ENCODE measurements at places on chromosomes 5 and 9.

DNA sequence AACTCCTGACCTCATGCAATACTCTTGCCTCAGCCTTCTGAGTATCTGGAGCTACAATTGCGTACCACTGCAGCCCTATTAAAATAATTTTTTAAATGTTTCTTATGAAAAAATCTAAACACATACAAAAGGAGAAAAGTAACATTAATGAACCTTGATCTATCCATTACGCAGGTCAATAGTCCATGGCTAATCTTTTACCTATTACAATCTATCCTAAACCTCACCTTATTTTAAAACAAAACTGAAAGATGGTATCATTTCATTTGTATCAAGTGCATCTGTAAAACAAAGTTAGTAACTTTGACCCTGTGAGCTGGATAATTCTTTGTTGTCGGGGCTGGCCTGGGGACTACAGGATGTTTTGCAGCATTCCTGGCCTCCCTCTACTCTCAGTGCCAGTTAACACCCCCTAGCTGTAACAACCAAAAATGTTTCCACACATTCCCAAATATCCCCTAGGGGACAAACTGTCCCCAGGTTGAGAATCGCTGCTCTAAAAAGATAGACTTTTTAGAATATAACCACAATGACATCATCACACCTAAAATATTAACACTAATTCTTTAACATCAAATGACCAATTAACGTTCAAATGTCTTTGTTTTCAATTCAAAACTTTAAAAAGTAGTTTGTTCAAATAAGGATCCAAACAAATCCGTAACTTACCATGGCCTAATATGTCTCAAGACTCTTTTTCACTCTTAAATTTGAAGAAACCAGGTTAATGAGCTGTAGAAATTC lies 54.8 kb downstream of the RNF38 start:
- DNase-seq: no peak

GRCh38 chr5:140042643-140043507 lies at the start of gene NRG2:
TSS of gene NRG2 (minus strand) at chr5:140043299.
- peak; percentile 77 for DNase-seq

DNA sequence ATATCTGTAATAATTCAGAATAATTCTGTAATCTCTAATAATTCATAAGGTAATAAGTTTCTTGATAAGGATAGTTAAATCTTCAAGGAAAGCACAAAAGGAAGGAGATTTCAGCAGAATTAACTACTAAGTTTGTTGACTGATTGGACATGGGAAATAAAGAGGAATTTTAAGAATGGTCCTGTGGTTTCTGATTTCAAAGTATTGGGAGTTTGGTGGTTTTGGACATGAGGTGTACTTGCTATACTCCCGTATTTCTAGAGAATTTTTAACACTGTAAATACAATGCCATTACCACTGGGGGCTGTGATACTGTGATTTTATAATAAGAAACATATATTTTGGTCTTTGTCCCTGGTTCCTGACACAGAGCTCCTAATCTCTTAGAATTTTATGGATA lies 123.9 kb downstream of the UNC13B start:
- DNase-seq: no peak

- no peak for DNase-seq
These were observed 46.3 kb downstream of the PAM start for GRCh38 chr5:102801371-102801770.

GRCh38 chr9:118367383-118367782 lies 663.2 kb downstream of the TLR4 start:
- no peak for DNase-seq

- DNase-seq: peak; percentile 59
These were observed 1.9 kb downstream of the MYOZ3 start for GRCh38 chr5:150662731-150663516.

DNA sequence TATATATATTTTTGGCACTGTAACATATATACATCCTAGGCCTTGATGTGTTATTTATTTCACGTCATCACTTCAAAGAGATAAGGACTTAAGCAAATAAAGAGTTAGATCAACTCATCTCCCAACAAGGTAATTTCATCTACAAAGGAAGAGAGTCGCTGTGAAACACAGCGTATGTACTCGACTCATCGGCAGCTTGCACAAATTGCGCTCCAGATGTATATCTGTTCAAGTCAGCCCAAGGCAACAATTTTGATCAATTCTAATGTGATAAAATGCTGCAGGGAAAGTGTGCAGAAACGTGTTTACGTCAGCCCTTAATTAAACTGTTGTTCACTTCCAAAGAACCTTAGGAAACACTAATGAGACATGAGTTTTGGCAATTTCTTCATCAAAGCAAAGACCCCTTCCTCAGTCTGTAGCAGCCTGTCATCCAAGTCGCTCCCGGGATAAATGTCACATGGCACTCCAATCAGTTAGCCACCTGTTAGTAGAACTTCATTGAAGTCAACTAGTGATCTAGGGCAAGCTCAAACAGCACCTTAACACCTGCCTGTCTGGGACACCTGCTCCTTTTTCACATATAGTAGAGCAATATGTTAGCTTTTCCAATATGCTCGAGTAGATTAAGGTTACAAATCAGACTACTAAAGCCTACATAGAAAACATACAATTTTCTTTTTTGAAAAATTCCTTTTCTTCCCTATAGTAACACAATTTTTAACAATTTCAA lies 182.4 kb downstream of the NFIB start:
- no peak for DNase-seq

DNA sequence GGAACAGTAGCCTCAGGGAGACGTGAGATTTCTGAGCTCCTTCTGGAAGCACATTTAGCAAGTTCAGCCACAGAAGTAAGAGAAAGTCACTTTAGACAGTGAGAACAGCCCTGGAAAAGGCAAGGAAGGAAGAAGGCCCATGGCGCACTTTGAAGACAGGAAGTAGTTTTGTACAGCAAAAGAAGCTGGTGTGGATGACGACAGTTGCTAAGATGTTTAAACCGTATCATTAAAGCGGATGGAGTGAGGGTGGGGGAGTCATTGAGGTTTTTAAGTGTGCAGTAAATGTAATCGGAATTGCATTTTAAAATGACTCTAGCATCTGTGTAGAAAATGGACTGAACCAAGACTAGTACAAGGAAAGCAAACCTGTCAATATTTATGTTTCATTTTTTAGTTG lies 15.3 kb upstream of the TRPM3 start:
- DNase-seq: no peak

GRCh38 chr9:91261417-91261816 lies 100.3 kb downstream of the AUH start:
- DNase-seq: no peak

All from type B pancreatic cell (in vitro differentiated cells).